ENCODE measurements at places on chromosomes 16 and 17.

- no peak for DNase-seq
Observed at GRCh38 chr17:35715416-35715815, 16.0 kb upstream of the RASL10B start.

DNA sequence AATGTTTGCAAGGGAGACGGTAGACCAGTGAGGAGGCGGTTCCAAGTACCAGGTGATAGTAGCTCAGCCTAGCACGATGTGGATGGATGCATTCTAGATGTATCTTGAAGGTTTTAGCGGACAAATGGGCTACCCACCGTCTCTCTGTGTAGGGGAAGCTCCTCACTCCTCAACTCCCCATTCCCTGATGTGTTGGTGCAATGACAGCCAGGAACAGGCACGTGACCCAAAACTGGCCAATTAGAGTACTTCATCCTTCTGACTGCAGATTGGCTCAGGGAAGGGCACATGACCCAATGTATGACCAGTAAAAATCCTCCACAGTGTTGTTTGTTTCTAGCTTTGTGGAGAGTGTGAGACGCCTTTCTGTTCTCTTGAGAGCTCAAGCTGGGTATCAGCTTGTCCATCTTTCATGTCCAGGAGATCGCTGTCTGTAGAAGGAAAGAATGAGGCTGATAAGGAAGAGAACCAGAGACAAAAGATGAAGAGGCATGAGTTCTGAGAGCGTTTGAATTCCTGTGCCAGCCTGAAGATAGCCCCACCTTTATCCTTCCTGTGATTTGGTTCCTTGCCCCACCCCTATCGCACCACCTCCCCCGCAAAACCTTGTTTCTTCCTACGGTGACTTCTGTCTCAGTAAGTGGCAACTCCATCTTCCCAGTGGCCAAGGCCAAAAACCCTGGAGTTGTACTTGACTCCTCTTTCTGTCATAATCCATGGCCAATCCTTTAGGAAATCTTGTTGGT lies 2.3 kb upstream of the BORCS6 start:
- DNase-seq: peak; percentile 96

GRCh38 chr17:58666858-58667267 lies 25.0 kb downstream of the TEX14 start:
- peak; percentile 86 for DNase-seq

DNA sequence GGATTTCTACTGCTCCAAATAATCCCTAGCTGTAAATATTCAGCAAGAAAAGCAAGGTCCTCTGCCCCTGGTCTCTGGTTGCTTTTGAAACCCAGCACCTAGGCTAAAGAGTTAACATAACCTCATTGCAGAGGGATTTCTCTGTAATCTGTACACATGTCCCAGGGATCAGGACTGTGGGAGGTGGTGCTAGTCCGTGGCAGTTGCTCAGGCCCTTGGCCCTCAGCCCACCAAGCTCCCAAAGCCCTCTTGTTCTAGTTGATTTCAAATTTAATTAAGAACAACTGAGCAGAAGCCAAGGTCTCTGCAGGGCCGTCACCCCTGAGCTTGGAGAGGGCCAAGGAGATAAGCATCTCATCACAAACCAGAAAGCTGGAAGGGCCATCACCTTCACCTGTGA lies 181.1 kb downstream of the SOX9 start:
- DNase-seq: no peak

DNA sequence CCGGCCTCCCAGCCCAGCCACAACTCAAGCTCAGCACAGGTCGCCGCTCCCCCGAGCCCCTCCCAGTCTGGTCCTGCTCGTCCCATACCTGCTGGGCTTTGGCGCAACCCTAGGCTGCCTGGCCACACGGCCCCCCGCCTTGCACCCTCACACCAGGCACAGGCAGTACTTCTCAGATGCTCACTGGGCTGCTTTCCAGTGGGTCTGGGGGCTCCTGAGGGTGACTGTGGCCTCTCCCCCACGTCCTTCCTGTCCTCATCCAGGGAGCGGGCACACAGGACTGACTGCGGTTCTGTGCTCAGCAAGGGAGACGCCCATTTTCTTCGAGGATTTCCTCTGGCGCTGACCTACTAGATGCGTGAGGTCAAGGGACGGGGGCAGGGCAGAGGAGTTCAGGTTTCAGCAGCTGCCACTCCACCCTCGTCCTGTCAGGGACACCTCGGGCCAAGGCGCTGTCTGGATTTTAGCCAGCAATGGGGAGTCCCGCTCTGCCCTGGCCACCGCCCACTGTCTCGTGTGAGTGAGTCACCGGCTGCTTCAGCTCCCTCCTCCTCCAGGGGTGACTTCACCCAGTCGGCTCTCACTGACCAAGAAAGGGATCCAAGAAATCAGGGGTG lies 115.8 kb downstream of the NPIPB11 start:
- peak; percentile 95 for DNase-seq

- peak; percentile 84 for DNase-seq
Observed at GRCh38 chr17:68497885-68498319, 14.3 kb upstream of the PRKAR1A start.
